ENCODE measurements at places on chromosomes 4 and X. TPM values are rescaled to one million over a fixed set of nuclear protein-coding genes. Genes with fewer than 3 reads are reported as not detected.
A peak's percentile ranks its signal among the peaks of the same experiment; 100 is the strongest.

NCAPG gene
- 28.6 TPM for polyA plus RNA-seq

DNA sequence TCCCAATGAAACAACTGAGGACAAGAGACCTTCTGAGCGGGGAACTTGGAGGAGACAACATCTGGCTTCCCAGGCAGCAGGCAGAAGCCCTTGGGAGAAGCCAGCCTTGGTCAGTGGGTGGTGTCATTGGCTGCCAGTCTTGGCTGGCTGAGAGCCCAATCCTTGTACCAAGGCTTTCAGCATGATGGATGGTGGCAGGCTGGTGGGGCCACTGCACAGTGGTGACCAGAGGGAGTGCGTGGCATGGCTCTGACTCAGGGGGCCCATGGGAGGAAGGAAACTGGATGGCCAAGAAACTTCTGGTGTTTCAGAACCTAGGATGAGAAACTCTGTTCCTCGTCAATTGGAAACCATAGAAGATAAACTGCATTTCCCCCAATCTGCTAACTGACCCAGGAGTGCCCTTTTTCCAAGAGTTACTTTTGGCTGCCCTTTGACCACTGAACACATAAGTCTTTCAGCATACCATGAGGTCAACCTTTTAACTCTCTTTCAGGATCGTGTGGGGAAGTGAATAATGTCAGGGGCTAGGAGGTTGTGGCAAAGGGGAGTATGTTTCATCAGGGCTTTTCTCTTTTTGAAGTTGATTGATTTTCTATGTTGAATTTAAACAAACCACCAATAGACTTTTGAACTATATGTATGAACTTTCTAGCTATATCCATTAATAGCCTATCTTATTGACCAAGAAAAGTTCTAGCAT, 60.9 kb downstream of the SOWAHB start:
- DNase-seq, result peak; percentile 48

- no peak for DNase-seq
Observed at GRCh38 chrX:97820170-97820569, 936.5 kb downstream of the RPA4 start.

UGT2B11 gene
- polyA plus RNA-seq, result 5.1 TPM

- DNase-seq, result no peak
Observed at GRCh38 chr4:145865274-145865941, 73.2 kb downstream of the ZNF827 start.

DNA sequence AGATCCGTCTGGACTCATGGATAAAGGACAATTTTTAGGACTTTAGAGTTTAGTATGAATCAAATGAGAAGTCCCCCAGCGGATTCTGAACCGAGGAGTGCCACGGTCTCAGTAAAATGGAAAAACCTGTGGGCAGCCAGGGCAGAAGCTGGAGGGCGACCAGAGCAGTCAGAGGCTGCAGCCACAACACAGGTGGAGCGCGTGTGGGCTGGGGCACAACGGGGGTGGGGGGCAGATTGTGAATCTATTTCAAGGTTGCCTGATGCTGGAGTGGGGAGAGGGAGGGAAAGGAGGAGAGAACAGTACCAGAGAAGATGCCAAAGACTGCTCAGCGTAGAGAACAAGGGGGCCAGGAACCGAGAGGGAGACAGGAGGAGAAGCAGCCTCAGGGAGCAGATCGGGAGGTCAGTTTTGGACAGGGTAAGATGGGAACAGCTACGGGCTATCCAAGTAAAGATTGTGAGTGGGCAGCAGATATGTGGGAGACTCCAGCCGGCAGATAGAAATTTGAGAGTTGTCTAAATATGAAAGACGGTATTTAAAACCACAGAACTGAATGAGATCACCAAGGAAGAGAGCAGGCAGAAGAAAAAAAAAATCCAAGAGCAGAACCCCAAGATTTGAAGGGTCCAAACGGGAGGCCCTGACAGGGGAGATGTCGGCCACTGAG, 9.5 kb downstream of the FAT1 start:
- no peak for DNase-seq

DNA sequence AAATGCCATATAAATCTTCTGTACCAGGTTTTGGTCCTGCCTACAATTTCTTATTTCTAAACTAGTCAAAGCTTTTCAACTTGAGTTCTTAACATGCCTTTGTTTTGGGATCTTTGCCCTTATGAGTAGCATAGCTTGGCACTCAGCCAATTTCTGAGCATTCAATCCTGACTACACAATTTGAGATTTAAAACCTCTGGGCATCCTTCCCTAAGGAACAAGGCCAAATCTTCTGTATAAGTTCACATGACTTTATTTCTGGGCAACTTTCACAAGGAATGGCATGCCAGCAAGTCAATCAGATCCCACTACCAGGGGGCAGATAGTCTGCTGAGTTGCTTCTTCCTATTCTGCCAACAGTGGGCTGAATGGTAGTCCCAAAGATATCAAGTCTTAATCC, 254.2 kb downstream of the ADAMTS3 start:
- DNase-seq, result peak; percentile 30

MAGEA3 gene
- polyA plus RNA-seq, result not detected

DNA sequence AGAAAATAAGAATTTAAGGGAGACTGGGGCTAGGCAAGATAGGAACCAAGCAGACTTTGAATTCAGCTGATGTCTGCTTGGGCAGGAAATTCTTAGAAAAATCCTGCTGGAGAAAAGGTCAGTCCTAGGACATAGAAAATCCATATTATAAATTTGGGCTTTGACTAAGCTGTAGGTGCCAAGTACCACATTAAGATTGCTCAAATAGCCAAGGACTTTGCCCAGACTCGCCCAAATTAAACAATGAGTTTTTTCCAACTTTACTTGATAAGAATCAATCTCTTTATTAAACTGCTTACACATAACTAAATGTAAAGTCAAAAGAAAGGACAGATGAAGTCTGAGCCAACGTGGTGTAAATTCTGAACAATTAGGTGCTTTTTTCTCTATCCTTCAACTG, 95.4 kb downstream of the FUNDC1 start:
- DNase-seq, result no peak

LRCH2 gene
- 10.1 TPM for polyA plus RNA-seq

DNA sequence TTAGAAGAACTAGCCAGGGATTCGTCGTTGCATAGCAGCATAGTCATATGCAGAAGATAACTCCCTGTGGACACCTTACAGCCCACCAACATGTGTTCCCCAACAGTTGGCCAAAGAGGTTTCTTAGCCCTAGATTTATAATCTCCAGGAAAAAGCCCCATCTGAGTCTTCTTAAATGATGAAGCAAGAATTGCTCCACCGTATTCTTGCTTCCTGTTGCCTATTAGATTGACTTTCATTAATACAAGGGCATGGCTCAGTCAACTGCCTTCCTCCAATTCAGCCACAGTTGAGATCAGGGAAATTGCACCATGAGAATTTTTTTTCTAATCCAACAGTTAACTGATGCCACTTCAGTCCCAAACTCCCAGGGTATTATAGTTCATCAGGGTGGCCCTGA, 5.2 kb upstream of the AFF2 start:
- no peak for DNase-seq

DNA sequence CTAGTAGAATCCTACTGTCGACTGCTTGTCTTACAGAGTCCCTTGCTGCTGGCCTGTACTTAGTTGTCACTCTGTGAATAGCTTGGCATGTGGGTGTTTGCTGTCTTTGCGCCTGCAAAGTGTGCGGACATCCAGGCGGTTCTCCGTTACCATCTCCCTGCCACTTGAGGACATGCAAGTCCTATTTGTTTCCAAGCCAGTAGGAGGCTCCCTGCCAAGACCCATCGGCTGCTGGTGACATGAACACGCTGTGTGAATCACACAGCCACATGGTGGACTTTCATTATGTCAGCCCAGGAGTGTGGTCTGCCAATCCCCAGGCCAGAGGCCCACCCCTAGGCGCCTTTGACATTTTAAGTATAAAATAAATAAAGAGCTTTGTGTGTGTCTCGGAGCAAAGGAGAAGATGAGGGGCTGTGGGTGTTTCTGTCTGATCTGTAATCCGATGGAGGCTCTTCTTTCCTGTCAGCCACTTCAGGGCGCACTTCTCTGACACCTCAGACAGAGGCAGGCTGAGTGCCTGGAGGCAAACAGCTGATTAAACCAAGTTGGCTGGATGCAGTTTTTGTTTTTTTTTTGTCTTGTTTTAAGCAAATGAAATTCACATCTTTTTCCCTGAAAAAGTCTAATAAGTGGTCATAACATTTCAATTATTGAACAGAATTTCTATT, 51.5 kb downstream of the ALPK1 start:
- DNase-seq, result peak; percentile 33

DNA sequence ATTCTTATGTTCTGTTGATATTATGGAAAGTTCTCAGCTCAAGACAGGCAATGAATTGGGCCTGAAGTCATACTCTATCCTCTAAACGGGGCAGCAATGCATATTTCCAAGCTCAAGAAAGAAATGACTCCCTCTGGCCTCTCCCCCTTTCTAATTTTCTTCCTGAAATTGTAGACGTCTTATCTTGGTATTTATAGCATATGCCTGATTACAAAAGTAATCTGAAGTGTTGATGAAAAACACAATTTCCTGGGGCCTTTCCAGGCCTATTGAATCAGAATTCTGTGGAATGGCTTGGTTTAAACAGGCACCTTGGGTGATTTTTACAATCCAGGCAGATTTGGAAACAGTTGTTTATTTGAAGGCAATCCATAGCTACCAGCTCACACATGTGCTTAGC, 21.4 kb upstream of the PGRMC2 start:
- no peak for DNase-seq

TLR1 gene
- 4.7 TPM for polyA plus RNA-seq

DNA sequence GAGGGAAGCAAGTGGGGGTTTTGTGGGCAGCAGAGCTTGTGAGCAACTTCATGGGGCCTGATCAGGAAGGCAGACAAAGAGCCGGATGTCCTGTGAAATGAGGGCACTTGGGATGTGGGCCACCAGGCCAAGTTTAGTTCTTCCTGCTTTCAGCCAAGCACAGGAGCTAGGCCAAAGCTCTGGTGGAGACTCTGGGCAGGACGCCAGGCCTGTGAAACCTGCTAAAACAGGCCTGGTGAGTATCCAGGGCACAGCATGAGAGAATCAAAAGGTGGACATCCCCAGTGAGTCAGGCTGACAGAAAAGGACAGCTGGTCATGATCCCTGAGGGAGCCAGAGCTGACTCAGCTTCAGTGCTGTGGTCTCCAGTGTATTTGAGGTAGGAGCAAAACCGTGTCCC, 95.7 kb downstream of the NPNT start:
- DNase-seq, result no peak

GPAT3 gene
- polyA plus RNA-seq, result 24.5 TPM

FDCSP gene
- 0.31 TPM for polyA plus RNA-seq

DNA sequence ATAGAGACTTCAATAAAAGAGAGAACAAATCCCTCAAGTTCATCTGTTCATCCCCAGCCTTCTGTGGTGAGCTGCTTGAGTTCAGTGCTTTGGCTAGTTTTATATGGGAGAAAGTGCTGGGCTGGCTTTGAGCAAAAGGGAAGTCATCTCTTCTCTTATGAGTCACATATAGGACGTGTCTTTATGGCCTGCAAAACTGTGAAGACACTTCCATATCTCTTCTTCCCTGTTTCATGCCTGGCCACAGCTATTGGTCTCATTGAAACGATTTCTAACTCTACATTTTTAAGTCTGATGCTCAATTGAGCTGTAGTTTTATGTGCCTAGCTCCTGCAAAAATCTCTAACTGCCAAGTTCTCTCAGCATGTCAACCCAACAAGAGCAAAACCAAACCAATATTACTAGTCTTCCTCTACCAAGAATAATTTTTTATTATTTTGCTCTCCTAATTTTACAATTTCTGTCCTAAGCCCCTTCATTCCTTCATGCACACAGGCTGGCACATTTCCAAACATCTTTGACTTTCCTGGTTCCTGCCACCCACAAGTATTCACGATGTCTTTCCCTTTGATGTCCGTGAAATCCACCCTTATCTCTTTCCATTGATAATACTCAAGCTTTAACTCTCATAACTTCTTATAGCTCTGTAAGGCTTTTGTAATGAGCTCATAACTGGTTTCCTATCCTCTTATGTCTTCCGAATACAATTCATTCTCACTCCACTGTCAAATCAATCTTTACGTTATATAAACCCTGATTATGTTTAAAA, 165.3 kb downstream of the BTC start:
- no peak for DNase-seq

DNA sequence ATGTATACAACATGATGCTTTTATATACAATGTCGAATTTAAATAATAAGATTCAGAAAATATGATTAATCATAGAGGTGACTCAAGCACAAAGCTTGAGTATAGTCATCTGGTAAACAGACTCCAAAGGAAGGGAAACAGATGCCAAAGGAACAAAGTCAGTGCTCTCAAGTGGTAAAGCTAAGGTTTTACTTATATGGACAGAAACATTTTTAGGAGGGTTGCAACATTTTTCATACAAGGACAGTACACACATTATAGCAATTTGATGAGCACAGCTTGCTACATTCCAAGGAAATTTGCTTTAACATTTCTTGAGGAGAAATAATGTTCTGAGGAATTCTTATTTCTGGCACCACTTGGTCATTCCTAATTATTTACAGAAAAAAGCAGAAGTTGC, 333.4 kb upstream of the AADAT start:
- DNase-seq, result no peak

GRCh38 chr4:145781351-145781750, 101.4 kb downstream of the C4orf51 start:
- DNase-seq, result no peak

DNA sequence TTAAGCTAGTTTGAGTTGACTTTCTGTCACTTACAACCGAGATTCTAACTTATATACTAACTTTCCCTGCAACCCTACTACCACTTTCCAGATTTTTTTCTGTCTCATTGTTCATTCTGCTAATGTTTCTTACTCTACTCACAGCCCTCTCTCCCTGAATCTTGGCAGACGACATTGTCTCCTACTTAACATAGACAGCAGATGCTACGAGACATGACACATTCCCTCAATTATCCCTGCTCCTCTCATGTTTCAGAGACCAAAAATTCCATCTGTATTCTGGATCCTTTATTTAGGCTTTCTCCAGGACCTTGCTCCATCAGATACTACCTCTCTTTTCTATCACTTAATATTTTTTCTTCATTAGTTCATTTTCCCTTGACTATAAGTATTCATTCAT, 379.1 kb upstream of the TEX13C start:
- DNase-seq, result no peak

- no peak for DNase-seq
Observed at GRCh38 chr4:55111601-55112000, 13.8 kb downstream of the KDR start.

GRCh38 chr4:163335384-163335783, 3.0 kb upstream of the NPY1R start:
- no peak for DNase-seq

- DNase-seq, result no peak
Observed at GRCh38 chrX:19440713-19441112, 74.6 kb downstream of the MAP3K15 start.

- DNase-seq, result no peak
Observed at GRCh38 chr4:91279899-91280298, 1023.9 kb upstream of the GRID2 start.

DNA sequence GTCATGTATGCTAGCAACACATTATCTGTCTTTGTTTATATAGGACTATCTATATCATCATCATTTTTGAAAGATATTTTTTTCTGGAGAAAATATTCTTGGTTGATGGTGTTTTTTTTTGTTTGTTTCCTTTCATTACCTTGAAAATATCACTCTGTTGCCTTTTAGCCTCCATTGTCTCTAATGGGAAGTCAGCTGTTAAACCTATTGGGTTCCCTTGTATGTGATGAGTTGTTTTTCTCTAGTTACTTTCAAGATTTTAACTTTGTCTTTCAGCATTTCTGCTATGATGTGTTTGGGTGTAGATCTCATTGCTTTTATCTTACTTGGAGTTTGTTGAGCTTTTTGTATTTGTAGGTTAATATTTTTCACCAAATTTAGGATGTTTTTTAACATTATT, 124.4 kb downstream of the EDA start:
- no peak for DNase-seq

UCP1 gene
- not detected for polyA plus RNA-seq

CHRDL1 gene
- 10.5 TPM for polyA plus RNA-seq

- DNase-seq, result no peak
Observed at GRCh38 chr4:23269566-23269965, 576.8 kb downstream of the GBA3 start.

ASMT gene
- polyA plus RNA-seq, result not detected

Data from renal pelvis (tissue), 12 donors.